ENCODE measurements at places on chromosomes 11 and 22.

DNA sequence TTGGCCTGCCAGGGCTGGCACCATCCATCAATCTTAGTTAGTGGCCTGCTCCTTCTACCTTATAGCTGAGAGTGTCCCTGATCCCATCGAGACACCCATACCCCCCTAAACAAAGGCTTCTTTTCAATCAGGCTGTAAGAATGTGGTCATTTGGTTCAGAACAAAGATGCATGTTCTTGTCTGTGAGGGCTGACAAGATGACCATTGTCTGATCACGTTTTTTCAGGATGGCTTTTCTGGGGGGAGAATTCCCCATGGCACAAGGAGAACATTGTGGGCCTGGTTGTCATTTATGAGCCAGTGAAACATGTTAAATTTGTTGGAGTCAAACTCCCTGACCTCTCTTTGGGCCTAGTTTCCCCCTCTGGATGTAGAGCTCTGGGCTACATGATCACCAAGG is 160.4 kb downstream of the INSC start:
- DNase-seq = no peak

DNA sequence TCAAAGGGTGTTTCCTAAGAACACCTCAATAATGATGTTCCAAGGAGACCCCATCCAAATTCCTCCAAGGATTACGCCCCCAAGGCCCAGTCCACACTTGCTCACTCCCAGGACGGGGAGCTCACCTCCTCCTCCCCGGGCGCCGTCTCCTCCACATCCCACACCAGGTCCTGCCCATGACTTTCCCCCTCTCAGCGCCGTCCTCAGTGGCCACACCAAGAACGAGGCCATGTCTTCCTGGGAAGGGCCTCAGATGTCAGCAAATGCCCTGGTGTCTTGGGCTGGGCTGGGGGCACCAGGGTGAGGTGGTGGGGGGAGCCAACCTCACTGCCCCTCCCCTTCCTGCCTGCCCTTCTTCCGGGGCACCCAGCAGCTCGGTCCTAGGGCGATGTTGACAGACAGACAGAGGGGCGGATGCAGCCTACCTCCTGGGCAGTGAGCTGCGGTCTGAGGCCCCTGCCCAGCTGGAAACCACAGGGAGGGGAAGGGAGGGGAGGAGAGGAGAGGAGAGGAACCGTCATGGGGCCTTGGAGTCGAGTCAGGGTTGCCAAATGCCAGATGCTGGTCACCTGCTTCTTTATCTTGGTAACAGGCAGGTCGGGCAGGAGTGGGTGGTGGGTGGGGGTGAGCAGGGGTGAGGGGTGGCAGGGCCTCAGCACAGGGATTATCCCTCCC is at the start of the genes C11orf21 and TSPAN32:
TSS of gene C11orf21 (minus strand) at position 288 of the 675 bp plus-strand sequence. CDS start at position 178, 110 bp downstream.
TSS of gene TSPAN32 (plus strand) at position 383 of the 675 bp plus-strand sequence. CDS start at position 520, 137 bp downstream.
- no peak for DNase-seq

DNA sequence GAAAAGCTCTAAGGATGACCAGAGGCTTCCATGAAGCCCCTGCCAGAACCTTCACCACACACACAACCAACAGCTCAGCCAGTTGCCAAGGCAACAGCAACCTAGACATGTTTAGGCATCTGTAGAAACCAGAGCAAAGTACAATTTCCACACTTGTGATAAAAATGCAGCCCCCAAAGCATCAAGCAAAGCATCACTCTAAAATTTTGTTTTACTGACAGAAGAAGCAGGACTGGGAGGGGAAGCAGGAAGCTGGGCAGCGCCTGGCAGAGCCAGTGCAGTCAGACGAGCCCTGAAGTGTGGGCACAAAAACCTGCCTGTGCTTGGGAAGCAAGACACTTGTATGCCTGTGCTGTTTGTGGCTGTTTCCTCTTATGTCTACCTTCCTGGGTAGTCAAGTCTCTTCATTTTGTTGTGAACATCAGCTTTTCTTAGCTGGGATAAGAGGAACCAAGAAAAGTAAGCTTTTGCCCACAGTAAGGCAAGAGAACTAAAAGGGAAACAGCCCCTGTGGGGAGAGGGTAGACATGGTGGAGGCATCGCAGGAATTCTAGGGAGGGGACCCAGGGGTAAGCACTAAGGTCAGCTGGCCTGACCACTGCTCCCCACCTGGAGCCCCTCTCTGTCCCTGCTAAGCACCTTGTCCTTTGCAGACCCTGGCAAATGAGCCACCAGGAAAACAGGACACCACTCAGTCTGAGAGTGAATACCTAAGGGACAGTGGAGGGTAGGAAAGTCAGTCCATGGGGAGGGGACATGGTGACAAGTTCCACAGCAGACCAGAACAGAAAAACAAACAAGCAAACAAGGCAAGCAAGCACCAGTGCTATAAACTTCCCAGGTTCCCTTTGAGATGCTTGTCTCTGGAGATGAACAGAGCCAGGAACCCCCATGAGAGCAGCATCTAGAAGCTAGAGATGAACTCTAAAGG is 13.4 kb downstream of the PACSIN2 start:
- no peak for DNase-seq

- DNase-seq = no peak
These were observed 2.6 kb downstream of the SAMM50 start for GRCh38 chr22:43957871-43958270.
